ENCODE measurements at places on chromosomes 7 and 10. TPM values are rescaled to one million over a fixed set of nuclear protein-coding genes. Genes with fewer than 3 reads are reported as not detected.

MMD2 gene
- total RNA-seq, result not detected

DLD gene
- 65.8 TPM for total RNA-seq

ASAH2 gene
- 0.63 TPM for total RNA-seq

GNA12 gene
- total RNA-seq, result 15.0 TPM

VENTX gene
- total RNA-seq, result not detected

DUS4L gene
- total RNA-seq, result 7.0 TPM

EBF3 gene
- not detected for total RNA-seq

IFIT1B gene
- total RNA-seq, result not detected

NEBL gene
- 17.1 TPM for total RNA-seq

HMX2 gene
- not detected for total RNA-seq

MMP21 gene
- not detected for total RNA-seq

GPR158 gene
- total RNA-seq, result not detected

CDK14 gene
- total RNA-seq, result 5.7 TPM

IFIT5 gene
- 3.9 TPM for total RNA-seq

DGKI gene
- total RNA-seq, result 0.70 TPM

PSD gene
- 0.63 TPM for total RNA-seq

SLC26A3 gene
- total RNA-seq, result not detected

RELN gene
- not detected for total RNA-seq

SEPHS1 gene
- 23.4 TPM for total RNA-seq

PNLIPRP3 gene
- total RNA-seq, result 13.5 TPM

ACTA2 gene
- total RNA-seq, result 19.7 TPM

AKR1D1 gene
- total RNA-seq, result not detected

DENND10 gene
- 43.0 TPM for total RNA-seq

RBM20 gene
- 0.28 TPM for total RNA-seq

CLRN3 gene
- total RNA-seq, result not detected

SRRM3 gene
- total RNA-seq, result 0.85 TPM

SCART1 gene
- total RNA-seq, result 0.51 TPM

SPAM1 gene
- total RNA-seq, result not detected

PIP gene
- total RNA-seq, result not detected

CALML3 gene
- 7.7 TPM for total RNA-seq

PBLD gene
- 1.5 TPM for total RNA-seq

NACAD gene
- total RNA-seq, result 1.8 TPM

STEAP2 gene
- 9.1 TPM for total RNA-seq

PTF1A gene
- total RNA-seq, result not detected

TUBAL3 gene
- total RNA-seq, result 0.35 TPM

ZMIZ1 gene
- total RNA-seq, result 22.9 TPM

UTF1 gene
- total RNA-seq, result not detected

CCDC3 gene
- total RNA-seq, result 16.6 TPM

IRF5 gene
- 19.5 TPM for total RNA-seq

C10orf53 gene
- total RNA-seq, result not detected

HOXA6 gene
- not detected for total RNA-seq

RINT1 gene
- total RNA-seq, result 15.6 TPM

SEPTIN7 gene
- total RNA-seq, result 132 TPM

C10orf105 gene
- total RNA-seq, result 0.14 TPM

MYL10 gene
- not detected for total RNA-seq

ABCB1 gene
- total RNA-seq, result not detected

PAPOLB gene
- total RNA-seq, result not detected

All from airway epithelial cell (primary cell).